Posterior cingulate gyrus (tissue), 11 donors: ENCODE measurements at places on chromosomes 16 and 17.

DNA sequence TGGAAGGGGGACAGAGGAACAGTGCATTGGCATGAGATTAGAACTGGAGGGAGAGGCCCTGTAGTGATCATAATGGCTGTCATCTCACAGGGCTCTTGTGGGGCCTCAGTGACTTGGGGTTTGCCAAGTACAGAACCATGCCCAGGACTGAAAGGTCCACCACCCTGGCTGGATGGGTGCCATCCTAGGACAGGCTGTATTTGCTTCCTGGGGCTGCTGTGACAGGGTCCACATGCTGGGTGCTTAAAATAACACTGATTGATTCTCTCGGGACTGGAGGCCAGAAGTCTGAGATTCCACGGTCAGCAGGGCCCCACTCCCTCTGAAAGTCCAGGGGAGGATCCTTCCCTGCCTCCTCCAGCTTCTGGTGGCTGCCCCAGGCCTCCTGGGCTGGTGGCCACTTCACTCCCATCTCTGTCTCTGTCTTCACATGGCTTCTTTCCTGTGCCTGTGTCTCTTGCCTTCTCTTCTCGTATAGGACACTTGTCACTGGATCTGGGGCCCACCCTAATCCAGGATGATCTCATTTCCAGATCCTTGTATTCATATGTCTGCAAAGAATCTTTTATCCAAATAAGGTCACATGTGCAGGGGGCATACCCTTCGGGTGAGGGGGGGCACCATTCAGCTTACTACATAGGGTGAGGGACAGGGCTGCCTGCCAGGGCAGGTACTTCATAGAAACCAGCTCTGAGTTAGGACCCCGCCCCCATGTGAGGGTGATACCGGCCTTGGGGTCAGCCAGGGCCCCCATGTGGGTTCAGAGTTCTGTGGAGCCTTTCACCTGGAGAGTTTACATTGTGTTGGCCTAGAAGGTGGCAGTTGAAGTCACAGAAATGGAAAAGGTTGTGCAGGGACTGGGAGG is 52.6 kb downstream of the USP22 start:
- DNase-seq, result no peak

DNA sequence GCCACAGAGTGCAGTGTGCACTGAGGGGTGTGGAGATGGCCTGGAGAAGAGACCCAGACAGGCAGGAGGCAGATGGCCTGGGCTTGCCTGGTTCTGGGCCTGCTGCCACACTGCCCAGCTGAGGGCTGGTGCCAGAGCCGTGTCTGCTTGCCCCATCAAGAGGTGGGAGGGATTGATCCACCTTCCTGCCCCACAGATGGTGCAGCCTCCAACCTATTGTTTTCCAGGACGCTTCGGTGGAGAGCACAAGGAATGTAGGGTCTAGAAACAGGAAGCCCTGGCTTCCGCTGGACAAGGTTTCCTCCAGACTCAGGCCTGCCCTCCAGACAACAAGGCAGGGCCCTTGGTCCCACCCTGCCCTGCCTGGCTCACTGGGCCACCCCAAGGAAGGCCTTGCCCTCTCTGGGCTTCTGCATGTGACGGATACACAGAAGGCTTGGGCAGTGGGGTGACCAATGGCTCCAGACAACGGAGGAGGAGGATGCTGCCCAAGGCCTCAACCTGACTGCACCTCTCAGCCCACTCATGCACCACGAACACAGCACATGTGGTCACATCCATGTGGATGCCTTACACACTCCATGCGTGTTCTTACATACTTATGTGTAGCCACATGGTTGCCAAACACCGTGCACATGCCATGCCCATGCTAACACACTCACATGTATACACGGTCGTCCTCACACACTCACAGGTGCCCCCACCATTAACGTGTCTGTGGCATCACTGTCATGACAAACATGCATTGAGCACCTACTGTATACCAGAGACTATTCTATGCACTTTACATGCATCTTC is 6.5 kb upstream of the CDH5 start:
- DNase-seq, result no peak

DNA sequence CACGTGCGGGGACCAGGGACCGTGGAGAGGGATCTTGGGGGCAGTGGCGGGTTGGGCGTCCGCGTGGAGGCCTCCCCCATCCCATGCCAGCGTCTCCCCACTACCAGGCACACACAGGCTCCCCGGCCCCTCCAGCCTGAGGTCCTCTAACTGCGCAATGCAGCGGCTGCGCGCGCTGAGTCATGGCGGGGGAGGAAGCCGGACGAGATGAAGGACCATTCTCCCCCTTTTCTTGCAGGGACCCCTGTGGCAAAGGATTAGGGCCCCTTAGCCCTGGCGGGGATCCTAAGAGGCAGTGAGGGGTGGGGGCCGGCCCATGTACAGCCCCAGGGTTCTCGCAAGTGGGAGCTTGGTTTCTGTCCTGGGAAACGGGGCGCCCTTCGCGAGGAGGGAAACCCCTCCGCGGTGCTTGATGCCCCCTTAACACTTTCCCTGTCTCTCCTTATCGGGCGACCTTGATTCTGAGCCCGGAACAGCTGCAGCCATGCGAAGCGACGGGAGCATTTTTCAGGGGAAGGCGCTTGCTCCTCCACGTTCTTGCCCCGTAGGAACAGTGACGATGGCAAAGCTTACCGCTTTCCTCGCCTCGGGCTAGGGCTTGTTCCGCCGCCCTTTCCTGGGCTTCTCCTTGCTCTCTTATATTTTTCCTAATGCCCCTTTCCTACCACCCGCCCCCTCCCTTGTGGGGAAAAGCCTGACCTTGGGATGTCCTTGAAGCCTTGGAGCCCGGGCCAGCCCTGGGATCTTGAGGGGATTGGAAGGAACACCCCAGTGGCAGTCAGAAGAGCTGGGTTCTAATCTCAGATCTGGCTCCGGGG is 592 bp downstream of the ALDOA start:
- DNase-seq, result no peak

GRCh38 chr16:75099075-75099667 is 17.4 kb downstream of the LDHD start:
- DNase-seq, result no peak

GRCh38 chr17:61863801-61864126 is 436 bp upstream of the BRIP1 start:
- DNase-seq, result no peak

DNA sequence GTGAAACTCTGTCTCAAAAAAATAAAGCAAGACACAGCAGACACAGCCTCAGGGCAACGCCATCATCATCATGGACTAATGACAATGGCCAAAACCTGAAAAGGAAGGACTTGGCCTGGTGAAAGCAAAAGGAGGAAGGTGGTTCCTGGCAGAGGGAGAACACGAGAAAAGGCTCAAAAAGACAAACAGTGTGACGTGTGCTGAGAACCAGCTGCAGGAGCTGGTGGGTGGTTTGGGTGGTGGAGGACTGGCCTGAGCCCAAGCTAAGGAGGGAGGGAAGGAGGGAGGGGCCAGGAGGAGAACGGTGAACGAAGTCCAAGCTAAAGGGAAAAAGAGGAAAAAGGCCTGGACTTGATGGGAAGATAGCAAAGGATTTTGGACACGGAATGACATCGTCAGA is 85.1 kb downstream of the SLC39A11 start:
- DNase-seq, result peak; percentile 80

DNA sequence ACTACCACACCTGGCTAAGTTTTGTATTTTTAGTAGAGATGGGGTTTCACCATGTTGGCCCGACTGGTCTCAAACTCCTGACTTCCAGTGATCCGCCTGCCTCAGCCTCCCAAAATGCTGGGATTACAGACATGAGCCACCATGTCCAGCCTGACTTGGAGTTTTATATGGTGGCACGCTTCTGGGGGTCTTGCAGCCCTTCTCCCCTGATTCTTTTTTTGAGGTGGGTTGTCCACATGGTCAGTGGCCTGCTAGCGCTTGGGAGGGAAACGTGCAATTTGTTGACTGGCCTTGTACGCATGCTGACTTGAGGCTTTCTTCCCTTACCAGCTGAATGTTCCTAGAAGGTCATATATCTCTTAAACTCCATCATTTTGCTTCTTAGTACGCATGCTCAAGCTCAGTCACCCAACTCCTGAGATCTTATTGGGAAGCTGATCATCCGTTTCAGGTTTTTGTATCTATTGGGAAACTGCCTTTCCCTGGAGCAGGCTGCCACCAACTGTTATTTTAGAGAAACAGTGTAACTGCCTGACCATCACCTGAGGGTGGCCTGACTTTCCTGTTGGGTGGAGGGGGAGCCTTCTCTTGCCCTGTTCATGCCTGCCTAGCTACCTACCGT is 13.7 kb upstream of the LDHD start:
- DNase-seq, result no peak

DNA sequence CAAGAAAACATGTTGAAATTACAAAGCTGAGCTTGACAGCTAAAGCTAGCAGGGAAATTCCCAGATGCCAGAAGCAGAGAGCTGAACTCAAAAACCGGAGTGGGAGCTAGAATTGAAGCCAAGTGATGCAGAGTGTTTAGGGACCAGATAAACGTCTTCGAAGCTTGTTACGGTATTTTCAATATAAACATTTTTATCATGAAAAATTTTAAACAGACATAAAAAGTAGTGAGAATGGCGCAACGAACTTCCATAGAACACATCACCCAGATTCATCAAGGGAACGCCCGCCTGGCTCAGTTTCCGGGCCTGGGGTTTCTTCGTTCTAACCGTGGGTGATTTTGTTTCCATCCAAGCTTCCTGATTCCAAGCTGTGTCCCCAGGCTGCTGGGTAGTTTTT is 18.1 kb downstream of the SPNS2 start:
- DNase-seq, result no peak

DNA sequence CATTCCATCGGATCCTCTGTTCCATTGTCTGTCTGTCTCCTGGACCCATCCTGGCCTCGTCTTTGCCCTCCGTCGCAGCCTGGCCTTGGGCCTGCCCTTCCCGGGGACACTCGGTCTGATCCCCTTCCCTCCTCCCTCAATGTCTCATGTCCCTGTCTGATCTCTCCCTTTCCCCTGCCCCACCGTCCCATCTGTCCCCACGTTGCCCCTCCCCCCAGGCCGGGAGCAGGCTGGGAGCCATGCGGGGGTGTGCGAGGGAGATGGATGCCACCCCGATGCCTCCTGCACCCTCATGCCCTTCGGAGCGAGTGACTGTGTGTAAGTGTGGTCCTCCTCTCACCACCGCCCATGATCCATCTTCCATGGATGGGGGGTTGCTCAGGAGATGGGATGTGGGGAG is 5.3 kb upstream of the ATP2A1 start:
- DNase-seq, result no peak

DNA sequence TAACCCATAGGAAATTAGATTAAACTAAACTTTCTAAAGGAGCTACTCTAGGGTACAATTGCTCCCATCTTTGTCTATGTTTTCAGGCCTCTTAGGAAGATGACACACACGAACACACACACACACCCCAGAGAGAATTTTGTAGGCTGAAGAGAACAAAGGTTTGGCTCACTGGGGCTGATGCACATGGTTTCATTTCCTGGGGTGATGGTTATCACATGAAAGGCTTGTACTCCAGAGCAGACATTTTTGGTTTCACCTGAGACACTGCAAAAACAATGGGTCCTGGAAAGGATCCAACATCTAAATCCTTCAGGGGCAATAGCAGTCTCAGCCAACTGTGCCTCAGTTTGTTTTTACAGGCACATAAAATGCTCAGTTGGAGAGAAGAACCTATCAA is 62.8 kb downstream of the GRB7 start:
- no peak for DNase-seq

DNA sequence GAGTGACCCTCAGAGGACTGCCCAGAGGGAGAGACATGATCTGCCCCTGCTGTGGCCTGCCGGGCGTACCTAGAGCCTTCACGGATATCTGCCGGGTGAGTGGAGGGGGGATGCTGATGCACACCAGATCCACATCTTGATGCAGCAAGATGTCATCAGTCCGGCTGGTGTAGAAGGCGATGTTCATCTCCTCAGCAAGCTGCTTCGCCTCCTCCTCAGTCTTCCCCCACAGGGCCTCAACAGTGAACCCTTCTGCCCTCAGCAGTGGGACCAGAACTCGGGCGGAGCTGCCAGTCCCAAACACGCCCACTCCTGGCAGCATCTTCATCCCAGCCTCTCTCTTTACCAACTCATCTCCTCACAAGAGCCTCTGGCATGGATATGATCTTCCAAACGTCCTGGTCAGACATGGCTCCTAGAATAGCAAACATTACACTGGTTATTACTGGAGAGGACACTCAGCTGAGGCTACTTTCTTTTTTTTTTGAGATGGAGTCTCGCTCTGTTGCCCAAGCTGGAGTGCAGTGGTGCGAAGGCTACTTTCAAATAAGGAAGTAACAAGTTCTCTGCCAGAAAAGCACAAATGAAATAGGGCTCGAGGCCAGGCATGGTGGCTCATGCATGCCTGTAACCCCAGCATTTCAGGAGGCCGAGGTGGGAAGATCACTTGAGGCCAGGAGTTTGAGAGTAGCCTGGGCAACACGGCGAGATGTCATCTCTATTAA is 18.9 kb downstream of the C16orf86 start:
- no peak for DNase-seq
